Effector CD4-positive, alpha-beta T cell (primary cell): ENCODE measurements at places on chromosomes 16 and 17.

DNA sequence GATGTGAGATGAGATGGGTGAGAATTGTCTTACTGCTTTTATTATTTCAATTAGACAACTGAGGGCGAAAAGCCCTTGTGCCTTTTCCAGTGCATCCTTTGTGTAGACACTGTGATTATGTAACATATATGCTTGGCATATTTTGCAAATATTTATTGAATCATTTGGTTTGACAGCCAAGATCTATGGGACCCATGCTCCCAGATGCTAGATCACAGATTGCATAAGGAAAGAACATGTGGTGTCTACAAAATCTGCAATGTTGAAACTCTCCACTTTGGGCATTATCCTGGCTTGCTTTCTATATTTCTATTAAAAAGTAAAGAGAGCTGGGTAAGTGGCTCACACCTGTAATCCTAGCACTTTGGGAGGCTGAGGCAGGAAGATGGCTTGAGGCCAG lies 4.8 kb upstream of the COG1 start:
- DNase-seq = no peak

- no peak for DNase-seq
These were observed 17.8 kb upstream of the RPL38 start for GRCh38 chr17:74185571-74186185.

- DNase-seq = no peak
These were observed 13.3 kb upstream of the FZD2 start for GRCh38 chr17:44543905-44544523.

DNA sequence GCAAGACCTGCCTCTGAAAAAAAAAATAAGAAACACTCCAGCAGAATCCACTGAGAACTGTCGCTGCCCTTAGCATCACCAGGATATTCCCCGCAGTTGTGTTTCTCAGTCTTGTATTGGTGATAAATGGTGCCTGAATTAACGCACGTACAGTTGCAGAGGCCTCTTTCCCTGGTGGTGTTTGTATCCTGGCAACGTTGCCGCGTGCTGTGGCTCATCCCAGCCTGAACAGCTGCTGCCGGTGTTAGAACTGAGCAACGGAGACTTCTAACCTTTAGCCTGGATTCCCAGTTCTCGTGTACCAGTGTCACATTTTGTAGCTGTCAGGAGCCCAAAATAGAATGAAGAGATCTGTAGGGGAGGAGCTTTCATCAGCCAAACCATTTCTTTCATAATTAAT lies 4.8 kb downstream of the MLYCD start:
- no peak for DNase-seq

GRCh38 chr17:34133350-34133749 lies 121.7 kb upstream of the CCL2 start:
- no peak for DNase-seq

DNA sequence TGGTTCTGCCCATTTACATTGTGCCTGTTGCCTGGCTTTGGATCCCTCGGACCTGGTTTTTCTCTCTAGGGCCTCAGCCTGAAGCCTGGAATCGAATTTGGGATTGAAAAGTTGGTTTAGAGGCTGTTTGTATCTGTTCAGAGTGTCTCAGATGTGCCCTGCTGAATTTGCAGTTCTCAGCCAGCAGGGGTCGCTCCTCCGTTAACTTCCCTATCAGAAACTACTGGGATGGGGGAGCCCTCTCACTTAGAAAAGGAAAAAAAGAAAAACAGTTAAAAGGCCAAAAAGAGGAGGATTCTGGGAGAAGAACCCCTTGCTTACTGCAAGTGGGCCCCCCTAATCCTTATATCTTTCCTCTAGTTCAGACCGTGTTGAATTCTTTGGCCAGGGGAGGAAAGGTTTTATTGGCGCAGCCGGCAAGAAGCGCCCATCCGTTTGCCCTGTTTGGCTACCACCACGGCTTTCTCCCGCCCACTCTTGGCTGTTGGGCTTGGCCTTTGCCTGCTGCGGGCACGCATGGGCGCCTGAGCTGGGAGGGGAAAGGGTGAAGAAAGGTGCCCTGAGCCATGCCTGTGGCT lies 8.7 kb downstream of the FZD2 start:
- no peak for DNase-seq

- DNase-seq = no peak
These were observed 39.7 kb downstream of the VPS35L start for GRCh38 chr16:19595043-19595767.

- no peak for DNase-seq
These were observed 20.0 kb downstream of the MXRA7 start for GRCh38 chr17:76690596-76691280.

DNA sequence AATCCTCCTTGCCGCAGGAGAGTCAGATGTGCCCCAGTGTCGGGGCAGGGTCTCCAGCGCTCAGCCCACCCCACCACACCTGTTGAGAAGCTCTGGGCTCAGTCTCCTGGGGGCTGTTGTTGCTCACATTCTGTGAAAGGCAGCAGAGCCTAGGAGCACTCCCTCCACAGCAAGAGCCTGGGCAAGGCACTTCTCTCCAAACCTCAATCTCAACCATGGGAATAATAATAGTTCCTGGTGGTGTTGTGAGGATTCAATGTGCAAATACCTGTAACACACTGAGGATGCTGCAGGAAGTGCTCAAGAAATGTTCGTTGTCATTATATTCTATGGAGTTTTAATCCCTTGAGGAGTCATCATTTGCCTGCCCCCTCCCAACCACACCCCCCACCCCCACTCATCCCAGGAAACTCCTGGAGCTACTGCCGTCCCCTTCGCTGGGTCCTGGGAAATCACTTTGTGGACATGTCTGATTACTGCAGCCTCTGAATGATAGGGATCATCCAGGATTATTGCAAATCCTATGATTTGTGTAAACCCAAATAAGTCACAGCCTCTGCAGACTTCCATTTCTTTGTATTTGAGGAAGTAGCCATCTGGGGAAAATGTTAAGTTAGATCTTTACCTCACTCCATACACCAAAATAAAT lies 61.5 kb downstream of the CCT6B start:
- no peak for DNase-seq

- no peak for DNase-seq
These were observed 7.5 kb downstream of the COTL1 start for GRCh38 chr16:84610376-84610775.

DNA sequence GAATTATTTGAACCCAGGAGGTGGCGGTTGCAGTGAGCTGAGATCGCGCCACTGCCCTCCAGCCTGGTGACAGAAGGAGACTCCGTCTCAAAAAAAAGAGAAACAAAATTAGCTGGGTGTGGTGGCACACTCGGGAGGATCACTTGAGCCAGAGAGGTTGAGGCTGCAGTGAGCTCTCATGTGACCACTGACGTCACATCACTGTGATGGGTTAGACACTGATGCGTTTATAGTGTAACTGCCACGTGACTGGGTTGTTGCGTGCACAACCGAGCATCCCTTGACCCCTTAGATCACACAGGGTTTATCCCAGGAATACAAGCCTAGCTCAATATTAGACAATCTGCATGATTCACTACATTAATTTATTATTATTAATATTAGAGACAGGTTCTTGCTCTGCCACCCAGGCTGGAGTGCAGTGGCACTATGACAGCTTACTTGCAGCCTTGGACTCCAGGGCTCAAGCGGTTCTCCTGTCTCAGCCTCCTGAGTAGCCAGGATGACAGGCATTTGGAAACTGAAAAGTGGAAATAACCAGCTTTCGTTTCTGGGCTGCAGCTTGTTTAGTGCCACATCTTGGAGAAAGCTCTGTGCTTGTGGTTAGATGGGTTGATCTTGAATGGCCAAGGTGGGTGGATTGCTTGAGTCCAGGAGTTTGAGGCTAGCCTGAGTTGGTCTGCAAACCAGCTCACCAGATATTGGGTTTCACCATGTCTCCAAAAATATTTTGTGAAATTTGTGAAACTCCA lies 26.4 kb upstream of the ABR start:
- DNase-seq = no peak

DNA sequence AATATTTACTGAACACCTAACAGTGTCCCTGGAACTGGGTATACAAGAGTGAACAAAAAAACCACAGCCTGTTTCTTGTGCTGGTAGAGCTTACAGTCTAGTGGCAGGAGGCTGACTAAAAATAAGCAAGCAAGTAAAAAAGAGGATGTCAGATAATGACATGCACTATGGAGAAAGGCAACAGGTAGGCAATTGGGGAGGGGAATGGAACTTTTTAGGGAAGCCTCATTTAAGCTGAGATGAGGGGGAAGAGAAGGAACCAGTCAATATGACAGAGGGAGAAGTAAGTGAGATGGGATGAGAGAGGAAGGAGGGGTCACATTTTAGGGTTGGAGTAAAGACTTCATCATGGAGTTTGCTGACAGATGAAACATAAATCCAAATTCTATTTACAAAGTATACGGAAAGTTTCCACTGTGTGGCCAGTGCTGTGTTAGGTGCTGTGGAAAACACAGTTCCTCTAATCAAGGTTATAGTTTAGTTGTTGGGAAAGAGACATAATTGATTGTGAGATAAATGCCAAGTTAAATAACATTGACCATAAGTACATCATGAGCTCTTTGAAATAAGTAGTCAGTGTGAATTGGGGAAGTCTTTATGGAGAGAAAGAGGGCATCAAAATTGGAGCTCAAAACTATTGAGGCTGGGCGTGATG lies 251.4 kb downstream of the FTO start:
- DNase-seq = no peak

- no peak for DNase-seq
These were observed 16.0 kb upstream of the LHX1 start for GRCh38 chr17:36921095-36921851.

- DNase-seq = no peak
These were observed 47.2 kb upstream of the ELAC2 start for GRCh38 chr17:13065032-13065431.

- DNase-seq = no peak
These were observed 1106.1 kb upstream of the GOT2 start for GRCh38 chr16:59840169-59840568.

- no peak for DNase-seq
These were observed 69.5 kb upstream of the NOL11 start for GRCh38 chr17:67648032-67648905.

- DNase-seq = no peak
These were observed 200.1 kb upstream of the GSE1 start for GRCh38 chr16:85412911-85413520.

GRCh38 chr17:66524877-66525276 lies 222.5 kb downstream of the PRKCA start:
- DNase-seq = no peak

DNA sequence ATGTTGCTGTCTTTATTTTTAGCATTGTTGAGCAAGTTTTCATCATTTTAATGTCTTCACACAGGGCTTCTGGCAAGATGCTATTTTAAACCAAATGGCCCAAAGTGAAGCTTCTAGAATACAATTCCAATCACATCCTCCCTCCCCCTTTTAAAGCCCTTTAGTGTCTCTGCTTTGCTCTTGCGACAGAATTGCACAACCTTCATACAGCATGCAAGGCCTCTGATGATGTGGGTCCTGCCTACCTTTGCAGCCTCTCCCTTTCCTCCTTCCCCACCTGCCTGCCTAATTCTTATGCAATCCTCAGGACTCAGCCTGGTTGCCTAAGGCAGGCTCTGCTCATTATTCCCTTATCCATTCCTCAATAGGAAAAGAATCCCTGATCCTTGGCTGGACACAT lies 381.7 kb downstream of the SLC39A11 start:
- no peak for DNase-seq

DNA sequence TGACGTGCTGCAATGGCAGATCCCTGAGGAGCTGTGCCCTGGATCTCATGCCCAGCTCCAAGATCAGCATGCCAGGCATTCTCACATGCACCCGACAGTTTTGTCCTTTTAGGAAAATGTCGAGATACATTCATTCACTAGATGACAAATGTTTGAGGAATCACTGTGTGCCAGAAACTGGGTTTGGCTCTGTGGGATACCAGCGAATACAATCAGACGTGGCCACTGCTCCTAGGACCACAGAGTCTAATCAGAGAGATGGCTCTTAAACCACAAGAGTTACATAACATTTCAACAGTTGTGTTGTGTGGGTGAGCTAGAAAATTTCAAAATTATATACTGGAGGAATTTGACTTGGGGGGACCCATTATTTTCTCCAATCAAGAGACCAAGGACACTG lies 579.7 kb downstream of the CDH13 start:
- DNase-seq = no peak

GRCh38 chr16:85180827-85181738 lies 68.8 kb upstream of the CIBAR2 start:
- DNase-seq = no peak

- DNase-seq = no peak
These were observed 21.1 kb downstream of the SMYD4 start for GRCh38 chr17:1808644-1809043.

GRCh38 chr16:58883131-58883530 lies 149.0 kb upstream of the GOT2 start:
- no peak for DNase-seq

DNA sequence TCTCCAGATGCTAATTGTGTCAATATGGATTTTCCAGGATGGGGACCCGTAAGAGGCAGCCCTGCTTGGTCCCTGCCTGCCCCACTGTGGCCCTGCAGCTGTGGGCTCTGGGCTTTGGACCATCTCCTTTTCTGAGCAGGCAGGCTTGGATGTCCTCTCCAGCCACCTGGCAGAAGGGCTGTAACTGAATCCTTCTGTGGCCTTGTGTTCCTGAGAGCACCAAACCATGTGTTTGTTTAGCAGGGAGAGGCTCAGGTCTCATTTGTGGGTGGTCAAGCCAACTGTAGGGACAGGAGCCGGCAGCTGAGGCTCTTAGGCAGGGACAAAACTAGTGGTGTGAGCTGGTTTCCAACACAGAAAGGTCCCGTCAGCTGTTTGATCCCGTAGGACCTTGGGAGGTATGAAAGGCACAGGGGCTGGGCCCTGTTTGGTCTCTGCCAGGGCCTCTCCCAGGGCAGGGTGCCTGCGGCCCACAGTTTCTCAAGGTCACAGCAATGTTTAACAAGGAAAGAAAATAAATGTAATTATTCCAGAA lies 18.5 kb downstream of the SEC14L5 start:
- DNase-seq = no peak

- DNase-seq = no peak
These were observed 7.1 kb downstream of the MINK1 start for GRCh38 chr17:4839965-4840892.

GRCh38 chr16:89475144-89475543 lies 15.2 kb downstream of the ANKRD11 start:
- DNase-seq = no peak

DNA sequence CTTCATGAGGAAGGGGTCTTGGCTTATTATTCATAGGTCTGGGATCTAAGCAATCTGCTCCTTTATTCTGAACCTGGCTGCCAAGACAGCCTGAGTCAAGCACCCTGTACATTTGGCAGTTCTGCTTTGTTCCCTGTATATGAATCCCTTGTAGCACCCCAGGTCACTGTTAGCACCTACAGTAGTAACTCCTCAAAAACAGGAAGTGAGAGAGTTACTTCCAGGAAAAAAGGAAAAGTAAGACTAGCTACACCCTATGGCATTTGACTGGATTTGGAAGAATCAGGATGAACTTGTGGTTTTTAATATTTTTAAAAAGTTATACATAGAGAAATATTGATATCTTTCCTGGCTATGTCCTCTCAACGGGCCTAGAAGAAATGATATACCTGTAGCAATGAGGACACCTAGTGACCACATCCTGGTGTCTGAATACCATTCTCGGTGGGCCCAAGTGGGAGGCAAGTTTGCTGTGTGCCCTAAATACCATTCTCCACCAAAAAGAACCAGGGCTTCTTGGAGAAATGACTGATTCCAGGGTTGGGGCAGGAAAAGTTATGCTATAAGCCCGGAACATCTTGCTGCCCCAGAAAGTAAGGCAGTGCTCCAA lies 9.9 kb downstream of the ANKRD40 start:
- no peak for DNase-seq

GRCh38 chr16:70736465-70737376 lies 50.9 kb upstream of the MTSS2 start:
- no peak for DNase-seq
